ENCODE measurements at places on chromosomes 3 and 15.
A peak's percentile ranks its signal among the peaks of the same experiment; 100 is the strongest.

DNA sequence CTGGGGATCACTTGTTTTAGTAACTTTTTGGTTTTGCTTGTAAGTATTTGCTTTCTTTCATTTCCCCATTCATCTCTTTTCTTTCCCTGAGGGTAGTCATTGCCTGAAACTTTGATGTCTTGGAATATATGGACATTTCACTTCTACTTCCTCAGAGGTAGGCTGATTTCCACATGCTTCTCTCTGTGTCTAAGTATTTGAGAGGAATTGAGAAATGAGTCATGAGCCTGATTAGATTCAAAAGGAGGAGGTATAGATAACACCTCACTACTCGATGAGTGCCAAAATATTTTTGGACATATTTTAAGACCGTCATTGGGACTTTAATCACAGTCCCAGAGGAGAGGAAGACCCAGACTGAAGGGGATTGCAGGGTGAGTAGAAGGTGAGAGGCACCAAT lies 480.1 kb upstream of the SGO1 start:
- no peak for DNase-seq

GRCh38 chr15:40328176-40328575 lies 4.7 kb downstream of the INAFM2 start:
- DNase-seq = no peak

GRCh38 chr15:63595688-63596087 lies 1.5 kb upstream of the FBXL22 start:
- no peak for DNase-seq

GRCh38 chr15:28252831-28253230 lies 69.1 kb downstream of the HERC2 start:
- DNase-seq = no peak

- DNase-seq = no peak
These were observed 454.1 kb upstream of the IL12A start for GRCh38 chr3:159534496-159534895.

DNA sequence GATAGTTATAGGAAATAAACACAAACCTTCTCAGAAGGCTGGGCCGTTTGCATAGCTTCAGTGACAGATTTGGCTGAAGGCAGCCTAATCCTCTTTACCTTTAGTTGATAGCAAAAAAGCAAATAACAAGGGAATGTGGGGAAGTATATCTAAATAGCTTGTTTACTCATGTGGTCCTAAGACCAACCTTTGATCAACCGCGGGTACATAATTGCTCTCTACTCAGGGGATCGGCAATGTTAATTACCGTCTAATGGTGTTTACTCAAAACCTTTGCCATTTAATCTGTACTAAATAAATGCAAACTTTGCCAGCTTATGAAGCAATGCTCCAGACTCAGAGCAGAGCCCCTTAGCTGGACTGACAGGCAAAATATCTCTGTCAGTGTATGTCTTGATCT lies 51.6 kb downstream of the EIF3J start:
- DNase-seq = no peak

DNA sequence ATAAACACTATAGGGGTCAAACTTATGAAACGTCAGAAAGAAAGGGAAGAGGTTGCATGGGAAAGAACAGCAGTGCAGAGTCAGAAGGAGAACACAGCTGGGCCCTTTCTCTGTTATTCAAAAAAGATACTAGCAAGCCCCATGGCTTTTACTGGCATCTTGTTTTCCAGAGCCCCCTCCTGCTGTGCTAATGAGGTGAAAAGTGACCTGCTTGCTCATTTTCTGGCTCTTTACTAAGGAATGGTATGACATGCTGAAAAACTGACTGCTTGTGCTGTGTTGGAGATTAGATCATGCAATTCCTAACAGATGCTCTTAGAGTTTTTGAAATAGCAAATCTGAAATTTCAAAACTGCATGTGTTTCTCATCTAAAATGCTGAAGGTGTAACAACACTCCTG lies 541.6 kb upstream of the ALCAM start:
- DNase-seq = no peak

- DNase-seq = no peak
These were observed 197.0 kb downstream of the TIGIT start for GRCh38 chr3:114490829-114491228.

- DNase-seq = no peak
These were observed 176.2 kb upstream of the ANKRD28 start for GRCh38 chr3:15973940-15974339.

- no peak for DNase-seq
These were observed 33.1 kb downstream of the CEP152 start for GRCh38 chr15:48777645-48778330.

GRCh38 chr3:16534640-16535262 lies 21.3 kb upstream of the RFTN1 start:
- peak; percentile 43 for DNase-seq

DNA sequence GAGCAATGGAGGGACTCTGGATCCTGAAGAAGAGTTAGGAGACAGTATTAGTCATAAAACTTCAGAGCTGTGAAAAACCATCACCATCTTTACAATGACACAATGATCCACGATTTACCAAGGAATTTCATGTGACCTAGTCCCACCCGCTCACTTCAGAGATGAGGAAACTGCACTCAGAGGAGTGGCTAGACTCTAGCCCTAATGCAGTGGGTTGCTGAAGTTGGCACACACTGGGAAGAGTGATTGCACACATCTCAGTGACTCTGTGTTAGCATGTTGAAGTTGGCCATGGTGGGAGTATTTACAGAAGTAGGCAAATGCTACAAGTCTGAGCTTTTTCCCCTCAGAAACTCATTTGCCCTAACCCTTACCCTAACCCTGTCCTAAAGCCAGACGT lies 35.2 kb upstream of the SPATA12 start:
- no peak for DNase-seq

DNA sequence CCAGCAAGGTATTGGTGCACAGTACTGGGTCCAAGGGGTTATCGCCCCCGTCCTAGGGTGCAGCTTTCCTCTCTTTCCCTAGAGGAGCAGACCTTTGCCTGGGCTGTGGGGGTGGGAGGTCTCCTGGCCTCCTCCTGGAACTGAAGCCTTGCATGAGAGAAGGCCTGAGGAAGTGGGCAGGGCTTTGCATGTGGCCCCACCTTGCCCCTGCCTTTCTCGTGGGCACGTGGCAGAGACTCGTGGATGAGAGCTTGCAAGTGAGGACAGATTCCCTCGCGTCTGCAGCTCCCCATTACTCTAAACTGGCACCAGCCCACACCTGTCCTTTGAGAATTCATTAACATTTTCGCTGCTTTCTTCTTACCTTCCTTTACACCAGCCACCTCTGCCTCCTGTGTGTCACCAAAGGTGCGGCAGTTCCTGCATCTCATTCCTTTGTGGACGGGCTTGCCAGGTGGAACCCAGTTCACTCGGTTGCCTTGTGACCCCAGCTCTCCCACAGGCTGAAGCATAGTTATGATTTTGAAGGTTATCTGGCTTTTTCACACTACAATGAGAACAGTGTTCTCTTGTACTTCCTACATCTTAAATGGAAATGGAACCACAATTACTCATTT lies 40.9 kb upstream of the NR2C2 start:
- DNase-seq = no peak

GRCh38 chr15:72098040-72098439 lies 19.9 kb downstream of the MYO9A start:
- no peak for DNase-seq

GRCh38 chr3:108051005-108051404 lies 39.8 kb downstream of the CD47 start:
- DNase-seq = no peak

GRCh38 chr3:115418583-115418982 lies 204.7 kb upstream of the GAP43 start:
- no peak for DNase-seq

DNA sequence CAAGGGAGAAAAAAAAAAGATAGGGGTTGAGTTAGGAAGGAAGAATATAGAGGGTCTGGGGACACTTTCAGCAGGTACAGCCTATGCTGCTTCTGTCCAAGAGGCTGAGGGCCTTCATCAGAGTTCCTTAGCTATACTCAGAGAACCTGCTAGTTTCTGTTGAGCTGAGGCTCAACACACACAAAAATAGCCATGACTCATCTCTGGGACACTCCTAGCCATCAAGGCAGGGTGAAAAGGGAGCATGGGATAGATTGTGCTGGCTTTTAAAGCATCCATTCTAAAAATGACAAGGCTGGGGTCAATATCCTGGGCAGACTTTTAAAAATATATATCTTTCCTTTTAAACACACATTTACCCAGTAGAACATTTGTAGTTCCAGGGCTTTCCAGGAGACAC lies 2.8 kb upstream of the RTP2 start:
- DNase-seq = no peak

DNA sequence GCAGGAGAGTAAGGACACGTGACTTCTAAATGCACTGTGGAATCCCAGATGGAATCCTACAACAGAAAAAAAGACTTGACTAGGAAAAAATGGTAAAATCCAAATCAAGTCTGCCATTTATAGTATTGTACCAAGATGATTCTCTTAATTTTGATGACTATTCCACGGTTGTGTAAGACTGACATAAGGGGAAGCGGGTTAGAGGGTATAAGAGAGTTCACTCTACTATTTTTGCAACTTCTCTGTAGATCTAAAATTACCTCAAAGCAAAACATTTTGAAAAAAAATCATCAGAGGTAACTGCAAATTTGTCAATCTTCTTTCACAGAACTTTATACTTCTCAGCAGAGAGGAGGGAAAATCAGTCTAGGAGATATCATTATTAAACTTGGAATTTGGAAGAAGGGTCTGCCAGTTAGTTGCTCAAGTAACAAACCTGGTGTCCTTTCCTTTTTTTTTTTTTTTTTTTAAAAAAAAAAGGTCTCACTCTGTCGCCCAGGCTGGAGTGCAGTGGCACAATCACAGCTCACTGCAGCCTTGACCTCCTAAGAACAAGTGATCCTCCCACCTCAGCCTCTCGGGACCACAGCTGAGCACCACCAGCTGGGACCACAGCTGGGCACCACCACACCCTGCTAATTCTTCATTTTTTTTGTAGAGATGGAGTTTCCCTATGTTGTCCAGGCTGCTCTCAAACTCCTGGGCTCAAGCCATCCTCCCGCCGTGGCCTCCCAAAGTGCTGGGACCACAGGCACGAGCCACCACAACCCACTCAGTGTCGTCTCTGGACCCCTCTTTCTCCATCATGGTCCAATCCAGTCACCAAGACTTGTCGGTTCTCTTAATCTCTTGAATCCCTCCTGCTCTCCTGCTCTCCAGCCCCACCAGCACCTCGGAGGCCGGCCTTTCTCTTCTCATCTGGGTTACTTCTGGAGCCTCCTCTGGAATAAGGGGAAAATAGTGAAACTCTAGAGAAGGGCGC lies 14.9 kb upstream of the HES1 start:
- DNase-seq = no peak

DNA sequence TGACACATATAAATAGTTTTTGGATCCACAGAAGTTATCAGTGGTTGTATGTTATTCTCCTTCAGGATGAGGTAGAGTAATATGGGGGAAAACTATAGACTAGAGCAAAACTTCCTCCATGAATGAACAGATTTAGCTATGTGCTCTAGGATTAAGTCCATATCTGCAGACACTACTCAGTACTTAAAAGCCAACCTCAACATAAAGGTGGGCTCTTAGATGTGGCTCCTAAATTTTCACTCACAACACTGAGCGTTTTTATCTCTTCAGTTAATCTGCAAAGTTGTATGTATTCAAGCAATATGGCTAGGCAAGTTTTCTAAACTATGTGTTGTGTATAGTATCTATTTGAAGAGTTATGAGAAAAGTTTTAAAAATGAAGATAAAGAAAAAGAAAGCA lies 147.0 kb upstream of the SLITRK3 start:
- DNase-seq = no peak

GRCh38 chr3:153070511-153070868 lies 91.5 kb upstream of the RAP2B start:
- no peak for DNase-seq

- no peak for DNase-seq
These were observed 514.1 kb upstream of the CFAP20DC start for GRCh38 chr3:59563966-59564365.

DNA sequence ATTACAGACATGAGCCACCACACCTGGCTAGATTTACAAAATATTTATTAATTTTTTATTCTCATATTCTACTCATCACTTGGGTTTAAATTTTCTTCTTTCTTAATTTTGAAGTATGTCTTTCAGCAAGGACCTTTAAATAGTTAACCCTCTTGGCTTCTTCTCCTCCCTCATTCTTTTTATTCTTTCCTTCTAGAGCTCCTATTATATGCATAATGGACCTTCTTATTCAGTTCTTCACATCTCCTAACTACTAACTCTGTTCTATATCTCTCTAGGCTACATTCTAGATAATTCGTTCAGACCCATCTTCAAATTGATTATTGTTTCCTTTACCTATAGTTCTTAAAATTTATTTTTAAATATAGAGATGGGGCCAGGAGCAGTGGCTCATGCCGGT lies 43.2 kb upstream of the MTMR14 start:
- DNase-seq = no peak

DNA sequence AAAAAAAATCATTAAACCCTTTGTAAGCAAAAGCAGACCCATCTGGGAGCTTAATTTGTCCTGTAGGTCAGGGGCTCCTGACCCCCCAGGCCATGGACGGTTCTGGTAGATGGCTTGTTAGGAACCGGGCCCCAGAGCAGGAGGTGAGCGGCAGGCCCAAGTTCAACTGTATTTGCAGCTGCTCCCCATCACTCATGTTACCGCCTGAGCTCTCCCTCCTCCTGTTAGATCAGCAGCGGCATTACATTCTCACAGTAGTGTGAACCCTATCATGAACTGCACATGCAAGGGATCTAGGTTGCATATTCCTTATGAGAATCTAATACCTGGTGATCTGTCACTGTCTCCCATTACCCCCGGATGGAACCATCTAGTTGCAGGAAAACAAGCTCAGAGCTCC lies 60.7 kb downstream of the FSIP1 start:
- DNase-seq = no peak

DNA sequence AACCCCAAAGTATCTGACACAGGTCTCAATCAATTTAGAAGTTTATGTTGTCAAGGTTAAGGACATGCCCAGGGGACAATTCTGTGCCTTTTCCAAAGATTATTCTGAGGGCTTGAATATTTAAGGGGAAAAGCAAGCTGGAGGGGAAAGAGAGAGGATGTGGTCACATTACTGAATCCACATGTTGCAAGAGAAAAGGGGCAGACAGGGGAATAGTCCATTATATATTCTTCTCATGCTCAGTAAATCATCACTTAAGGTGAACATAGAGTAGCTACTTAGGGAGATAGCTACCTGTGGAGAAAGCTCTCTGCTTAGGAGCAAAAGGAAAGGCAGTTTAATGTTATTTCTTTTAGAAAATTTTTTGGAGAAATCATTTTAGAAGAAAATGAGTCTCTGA lies 751.6 kb downstream of the SI start:
- no peak for DNase-seq

DNA sequence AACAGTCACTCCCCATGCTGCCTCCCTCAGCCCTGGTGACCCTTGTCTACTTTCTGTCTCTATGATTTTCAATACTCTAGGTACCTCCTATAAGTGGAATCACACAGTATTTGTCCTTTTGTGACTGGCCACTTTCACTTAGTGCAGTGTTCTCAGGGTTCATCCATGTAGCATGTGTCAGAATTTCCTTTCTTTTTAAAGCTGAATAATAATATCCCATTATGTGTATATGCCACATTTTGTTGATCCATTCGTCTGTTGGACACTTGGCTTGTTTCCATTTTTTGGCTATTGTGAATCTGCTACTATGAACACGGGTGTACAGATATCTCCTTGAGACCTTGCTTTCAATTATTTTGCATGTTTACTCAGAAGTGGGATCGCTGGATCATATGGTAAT lies 34.1 kb downstream of the PML start:
- no peak for DNase-seq

- DNase-seq = peak; percentile 3
These were observed 98.9 kb downstream of the ULK4 start for GRCh38 chr3:41863024-41863423.
